Cardiac septum (tissue), 1 donor: ENCODE measurements at places on chromosomes 13 and 19. TPM values are rescaled to one million over a fixed set of nuclear protein-coding genes. Genes with fewer than 3 reads are reported as not detected.
A peak's percentile ranks its signal among the peaks of the same experiment; 100 is the strongest.

DNA sequence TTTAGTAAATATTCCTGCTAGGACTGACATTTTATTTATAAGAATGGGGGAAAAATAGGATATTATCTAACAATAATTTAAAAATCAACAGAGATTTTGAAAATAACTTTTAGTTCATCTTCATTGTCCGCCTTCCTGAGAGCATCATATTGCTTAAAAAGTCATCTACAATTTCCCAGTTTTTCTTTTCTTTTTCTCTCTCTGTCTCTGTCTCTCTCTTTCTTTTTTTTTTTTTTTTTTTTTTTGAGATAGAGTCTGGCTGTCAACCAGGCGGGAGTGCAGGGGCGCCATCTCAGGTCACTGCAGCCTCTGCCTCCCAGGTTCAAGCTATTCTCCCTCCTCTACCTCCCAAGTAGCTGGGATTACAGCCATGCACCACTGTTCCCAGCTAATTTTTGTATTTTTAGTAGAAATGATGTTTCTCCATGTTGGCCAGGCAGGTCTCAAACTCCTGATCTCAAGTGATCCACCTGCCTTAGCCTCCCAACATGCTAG, 276.3 kb downstream of the DACH1 start:
- no peak for DNase-seq

DNA sequence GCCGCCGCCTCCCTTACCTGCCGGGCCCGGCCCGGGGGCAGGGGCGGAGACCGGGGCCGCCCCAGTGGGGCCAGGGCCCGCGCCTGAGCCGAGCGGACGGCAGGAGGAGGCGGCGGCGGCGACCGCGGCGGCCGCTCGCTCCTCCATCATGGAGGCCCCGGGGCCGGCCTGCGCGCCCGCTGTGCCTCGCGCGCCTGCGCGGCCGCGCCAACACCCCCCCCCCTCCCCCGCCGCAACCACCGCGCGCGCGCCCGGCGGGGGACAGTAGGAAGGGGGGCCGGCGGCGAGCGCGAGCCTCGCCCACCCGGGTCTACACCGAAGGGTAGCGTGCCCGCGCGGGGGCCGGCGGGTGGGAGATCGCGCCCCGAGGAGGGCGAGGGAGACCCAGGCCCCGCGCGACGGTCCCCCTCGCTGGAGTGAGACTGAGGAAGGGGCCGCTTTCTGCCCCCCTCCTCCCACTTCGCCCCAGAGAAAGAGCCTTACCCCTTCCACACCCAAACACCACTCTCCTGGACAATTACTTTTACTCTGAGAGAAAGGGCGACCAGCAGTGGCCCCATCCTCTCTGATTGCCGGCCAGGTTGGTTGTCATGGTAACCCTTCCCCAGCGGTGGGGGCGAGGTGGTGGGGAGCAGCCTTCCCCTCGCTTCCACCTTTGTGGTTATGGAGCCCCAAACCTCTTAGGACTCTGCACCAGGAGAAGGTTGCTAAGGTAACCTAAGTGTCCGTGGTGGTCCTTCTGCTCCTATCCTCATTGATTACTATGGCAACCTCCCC, at the start of gene STRN4:
Gene STRN4 (minus strand): TSS at position 170 of the 777 bp plus-strand sequence. CDS start 20 bp downstream, at position 150.
- no peak for DNase-seq

DNA sequence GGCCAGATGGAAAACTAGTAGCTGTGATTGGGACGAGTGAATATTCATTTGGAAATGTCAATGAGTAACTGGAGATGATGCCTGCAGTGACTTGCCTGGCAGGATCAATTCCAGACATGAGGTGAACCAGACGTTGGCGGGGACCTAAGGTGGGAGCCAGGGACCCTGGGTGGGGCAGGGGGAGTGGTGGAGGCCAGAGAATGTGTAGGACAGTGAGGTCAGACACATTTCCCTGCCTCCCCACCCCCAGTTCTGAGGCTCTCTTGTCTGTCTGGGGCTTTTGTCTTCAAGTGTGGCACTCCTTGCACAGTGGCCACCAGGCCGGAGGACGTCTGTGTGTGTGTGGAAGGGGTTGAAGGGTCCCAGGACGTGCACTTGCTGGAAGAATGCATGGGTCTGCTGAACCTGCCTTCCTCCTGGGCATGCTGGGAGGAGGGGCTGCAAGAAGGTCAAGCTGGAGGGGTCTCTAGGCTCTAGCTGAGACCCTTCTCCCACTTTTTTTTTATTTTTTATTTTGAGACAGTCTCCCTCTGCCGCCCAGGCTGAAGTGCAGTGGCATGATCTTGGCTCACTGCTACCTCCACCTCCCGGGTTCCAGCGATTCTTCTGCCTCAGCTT, 51.6 kb downstream of the CHST8 start:
- peak; percentile 67 for DNase-seq

DNA sequence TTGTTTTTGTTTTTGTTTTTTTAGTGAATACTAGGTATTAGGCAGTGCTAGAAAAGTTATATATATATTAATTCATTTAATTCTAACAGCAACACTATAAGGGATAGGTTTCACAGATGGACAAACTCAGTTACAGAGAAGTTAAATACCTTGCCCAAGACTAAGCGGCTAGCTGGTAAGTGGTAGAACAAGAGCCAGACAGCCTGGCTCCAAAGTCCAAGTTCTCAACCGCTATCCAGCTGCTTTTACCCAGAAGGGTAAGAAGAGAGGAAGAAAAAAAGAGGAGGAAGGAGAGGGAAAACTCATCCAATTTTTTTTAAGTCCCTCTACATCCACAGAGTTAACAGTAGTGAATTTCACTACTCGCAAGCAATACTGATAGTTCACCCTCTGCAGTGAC, 217.0 kb downstream of the SPRY2 start:
- no peak for DNase-seq

GRCh38 chr13:40390401-40390916, 276.0 kb downstream of the FOXO1 start:
- DNase-seq, result no peak

DNA sequence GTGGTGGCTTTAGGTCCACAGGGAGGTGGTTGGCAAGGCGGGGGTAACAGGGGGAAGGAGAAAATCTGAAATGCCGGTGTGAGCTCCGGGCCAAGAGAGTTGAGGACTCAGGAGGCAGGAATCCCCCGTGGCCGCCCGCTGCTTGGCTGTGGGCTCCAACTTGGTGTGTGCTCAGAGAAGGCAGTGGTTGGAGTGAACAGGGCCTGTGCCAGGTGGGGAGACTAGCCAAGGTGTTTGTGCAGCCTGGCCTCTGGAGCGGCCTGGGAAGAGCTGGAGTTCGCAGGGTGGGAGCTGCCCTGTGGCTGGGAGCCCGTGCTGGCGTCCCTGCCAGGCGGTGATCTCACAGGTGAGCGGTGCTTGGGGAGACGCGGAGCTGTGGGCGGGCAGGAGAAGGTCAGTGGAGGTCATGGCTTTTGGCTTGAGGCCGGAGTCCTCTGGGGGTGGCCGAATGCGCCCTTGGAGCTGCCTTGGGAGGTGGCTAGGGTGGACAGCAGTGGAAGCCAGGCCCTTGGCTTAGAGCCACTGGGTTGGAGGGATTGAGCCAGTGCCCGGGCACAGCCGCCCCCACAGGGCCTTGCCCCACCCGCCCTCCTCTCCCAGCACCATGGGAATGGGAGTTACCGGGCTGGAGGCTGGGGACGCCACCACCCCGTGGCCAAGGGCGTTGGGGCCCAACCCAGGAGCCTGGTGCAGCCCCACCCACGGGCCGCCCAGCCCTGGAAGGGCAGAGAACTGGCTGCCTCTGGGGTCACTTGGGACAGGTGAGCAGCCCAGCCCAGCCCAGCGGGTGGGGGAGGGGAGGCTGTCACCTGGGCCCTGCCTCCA, 7.1 kb upstream of the CIRBP start:
- DNase-seq, result no peak

GRCh38 chr19:14056741-14057356, 5.0 kb downstream of the PALM3 start:
- no peak for DNase-seq

- DNase-seq, result no peak
Observed at GRCh38 chr13:43085545-43085944, 62.2 kb downstream of the DNAJC15 start.

GRCh38 chr13:37168151-37168550, 62.7 kb upstream of the CSNK1A1L start:
- no peak for DNase-seq

- DNase-seq, result peak; percentile 58
Observed at GRCh38 chr19:33473653-33474305, 47.8 kb downstream of the PEPD start.

DNA sequence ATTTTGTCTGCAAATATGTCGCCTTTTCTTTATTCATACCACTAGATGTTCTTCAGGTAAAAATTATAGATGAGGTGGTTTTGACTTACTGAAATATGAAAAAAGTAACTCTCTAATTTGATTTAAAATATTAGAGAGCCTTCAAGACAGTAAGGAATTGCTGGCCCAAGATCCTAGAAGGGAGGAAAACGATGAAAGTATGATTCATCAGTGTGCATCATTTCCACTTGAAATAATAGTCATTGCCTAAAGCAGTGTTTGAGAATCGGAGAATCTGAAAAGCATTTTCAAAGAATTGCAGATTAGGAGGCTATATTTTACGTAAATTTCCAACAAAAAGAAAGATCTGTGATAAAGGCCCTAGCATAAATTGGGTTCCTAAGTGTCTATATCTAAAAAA, 1707.9 kb upstream of the PRR20A start:
- DNase-seq, result no peak

Gene SYT5
- 0.30 TPM for total RNA-seq
